ENCODE measurements at places on chromosomes 13 and 19.

GRCh38 chr13:94120878-94121277 lies 358.6 kb downstream of the DCT start:
- DNase-seq, result no peak

DNA sequence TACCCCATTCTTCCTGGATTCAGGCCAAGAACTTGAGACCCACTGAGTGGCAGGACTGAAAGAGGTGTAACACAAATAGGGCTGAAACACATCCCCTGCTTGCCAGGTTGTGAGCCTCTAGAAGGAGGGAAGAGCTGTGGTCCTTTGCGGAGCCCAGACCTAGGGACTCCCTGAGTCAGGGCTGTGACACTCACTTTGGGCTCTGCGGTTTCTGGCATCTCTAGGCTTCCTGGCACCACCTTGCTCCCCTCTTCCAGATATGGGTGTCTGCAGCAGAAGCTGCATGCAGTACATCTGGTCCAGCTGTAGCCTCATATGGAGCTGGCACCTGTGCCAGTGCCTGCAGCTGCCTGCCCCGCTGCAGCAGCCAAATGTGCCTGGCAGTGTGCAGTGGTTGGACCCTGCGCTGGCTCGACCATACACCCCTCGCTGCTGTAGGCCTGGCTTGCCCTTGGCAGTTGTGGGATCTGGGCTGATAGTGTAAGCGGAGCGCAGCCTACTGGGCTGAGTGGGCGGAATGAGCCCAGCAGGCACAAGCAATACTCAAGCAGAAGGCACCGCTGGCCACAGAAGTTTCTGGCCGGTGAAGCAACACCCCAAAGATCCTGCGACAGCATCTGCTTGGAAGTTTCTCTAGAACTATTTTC lies 290.4 kb downstream of the SLITRK6 start:
- no peak for DNase-seq

DNA sequence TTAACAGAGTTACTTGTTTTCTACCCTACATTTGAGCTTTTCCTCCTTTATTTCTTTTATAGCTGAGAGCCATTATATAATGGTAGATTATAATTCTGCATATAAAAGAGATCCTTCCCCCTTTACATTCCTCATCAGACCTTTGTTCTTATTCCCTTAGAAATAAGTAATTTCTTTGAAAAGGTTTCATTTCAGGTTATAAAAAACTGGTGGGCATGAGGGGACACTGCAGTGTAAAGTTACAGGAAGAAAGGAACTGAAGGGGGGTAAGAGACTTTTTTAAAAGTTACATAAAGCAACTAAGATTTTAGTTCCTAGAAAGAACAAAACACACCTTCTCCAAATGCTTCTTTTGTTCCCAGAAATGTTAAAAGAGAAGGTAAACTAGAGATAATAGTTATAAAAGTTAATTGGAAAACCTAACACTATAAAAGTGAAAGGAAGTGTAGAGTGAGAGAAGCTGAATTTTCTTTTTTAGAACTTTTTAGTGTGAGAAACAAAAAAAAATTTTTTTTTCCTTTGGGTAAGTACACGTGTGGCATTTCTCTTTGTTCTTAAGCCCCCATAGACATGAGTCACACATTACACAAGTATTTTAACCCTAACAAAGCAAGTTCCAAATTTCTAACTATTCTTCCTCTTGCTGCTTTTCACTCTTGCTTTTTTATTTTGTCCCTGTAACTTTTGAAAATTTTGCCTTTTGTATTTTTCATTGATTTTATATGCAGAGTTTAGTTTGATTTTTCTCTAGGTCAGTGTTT lies 106.4 kb upstream of the MLNR start:
- DNase-seq, result no peak

- DNase-seq, result no peak
Observed at GRCh38 chr13:32029684-32030083, 1.9 kb upstream of the FRY start.

DNA sequence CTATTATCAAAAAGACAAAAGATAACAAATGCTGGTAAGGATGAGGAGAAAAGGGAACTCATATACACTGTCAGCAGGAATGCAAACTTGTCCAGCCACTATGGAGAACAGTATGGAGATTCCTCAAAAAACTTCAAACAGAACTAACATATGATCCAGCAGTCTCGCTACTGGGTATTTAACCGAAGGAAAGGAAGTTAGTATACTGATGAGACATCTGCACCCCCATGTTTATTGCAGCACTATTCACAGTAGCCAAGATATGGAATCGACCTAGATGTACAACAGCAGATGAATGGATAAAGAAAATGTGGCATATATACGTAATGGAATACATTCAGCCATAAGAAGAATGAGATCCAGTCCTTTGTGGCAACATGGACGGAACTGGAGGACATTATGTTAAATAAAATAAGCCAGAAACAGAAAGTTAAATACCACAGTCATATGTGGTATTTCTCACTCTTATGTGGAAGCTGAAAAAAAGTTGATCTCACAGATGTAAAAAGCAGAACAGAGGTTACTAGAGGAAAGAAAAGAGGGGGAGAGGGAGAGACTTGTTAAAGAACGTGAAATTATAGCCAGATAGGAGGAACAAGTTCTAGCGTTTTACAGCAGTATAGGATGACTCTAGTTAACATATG lies 83.2 kb downstream of the RUBCNL start:
- DNase-seq, result no peak

DNA sequence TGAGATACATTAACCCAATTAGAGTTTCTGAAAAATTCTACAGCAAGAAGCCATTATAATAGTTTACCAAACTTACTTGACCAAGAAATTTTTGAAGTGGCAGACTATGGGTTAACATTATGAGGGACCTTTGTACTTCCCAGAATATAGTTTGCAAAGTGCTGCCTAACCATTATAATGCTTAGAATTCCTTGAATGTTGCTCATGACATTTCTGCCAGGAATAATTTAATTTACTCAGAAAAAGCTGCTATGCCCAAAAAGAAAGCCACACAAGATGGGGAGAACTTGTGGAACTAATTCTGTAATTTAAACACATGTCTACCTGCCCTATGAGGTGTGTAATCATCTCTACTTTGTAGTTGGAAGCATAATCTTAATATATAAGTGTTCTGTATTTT lies 58.1 kb upstream of the MYCBP2 start:
- no peak for DNase-seq

DNA sequence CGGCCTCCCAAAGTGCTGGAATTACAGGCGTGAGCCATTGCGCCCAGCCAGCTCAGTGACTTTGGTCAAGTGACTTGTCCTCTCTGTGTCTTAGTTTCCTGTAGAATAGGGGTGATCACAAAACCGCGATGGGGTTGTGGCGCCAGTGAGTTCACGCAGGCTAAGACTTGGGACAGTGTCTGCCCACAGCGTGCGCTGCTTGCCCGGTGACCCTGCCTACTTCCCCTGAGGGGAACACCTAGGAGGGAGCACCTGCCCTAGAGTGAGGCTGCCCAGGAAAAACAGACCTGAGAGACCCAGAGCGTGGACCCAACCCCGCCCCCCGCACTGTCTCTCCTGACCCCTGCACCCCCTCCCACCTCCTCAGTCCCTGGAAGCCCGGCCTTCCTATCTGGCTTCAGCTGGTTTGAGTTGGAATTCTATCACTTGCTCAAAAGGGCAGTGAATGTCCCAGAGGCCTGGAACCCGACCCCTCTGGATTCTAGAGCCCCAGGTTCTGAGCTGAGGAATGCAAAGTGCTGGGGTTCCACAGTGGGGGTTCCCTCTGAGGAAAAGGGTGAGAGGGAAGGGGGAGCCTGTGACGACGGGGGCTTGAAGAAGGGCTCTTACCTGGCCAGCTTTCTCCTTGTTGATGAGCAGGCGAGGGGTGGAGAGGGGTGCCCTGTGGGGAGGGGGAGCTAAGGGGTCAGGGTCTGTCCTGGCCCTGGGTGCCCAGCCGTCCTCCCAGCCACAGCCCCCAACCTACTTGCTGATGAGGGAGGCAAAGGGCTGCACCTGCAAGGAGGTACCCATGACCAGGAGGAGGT lies 2.2 kb upstream of the RINL start:
- DNase-seq, result no peak

GRCh38 chr13:20231839-20232555 lies at the start of gene GJB6:
Gene GJB6 (minus strand): TSS chr13:20232319. CDS start chr13:20223480, 8,839 bp downstream.
- DNase-seq, result peak; percentile 32

DNA sequence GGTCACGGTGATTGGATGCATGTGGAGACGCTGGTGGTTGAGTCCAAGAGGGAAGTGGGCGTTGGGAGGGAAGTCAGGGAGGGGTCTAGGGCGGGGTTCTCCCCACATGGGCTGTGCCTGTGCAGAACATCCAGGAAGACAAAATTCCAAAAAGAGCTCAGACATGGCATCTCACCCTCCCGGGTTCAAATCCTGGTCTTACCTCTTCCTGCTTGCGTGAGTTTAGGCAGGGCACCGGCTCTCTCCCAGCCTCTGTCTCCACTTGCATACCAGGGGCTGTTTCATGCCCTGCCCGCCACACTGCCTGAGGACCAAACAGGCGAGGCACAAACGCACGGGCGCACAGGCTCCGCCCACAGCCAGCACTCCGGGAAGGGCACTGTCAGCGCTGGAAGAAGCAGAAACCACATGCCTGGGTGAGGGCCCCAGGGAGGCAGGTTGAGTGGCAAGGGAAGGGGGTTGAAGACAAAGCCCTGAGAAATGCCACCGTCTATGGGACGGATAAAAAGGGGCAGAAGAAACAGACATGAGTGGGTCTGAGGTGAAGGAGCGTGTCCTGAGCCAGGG lies 123.6 kb upstream of the SOX1 start:
- DNase-seq, result no peak

All from GM12892 (cell line).